ENCODE measurements at places on chromosomes 11 and 22. TPM values are rescaled to one million over a fixed set of nuclear protein-coding genes. Genes with fewer than 3 reads are reported as not detected.

- H3K27me3 ChIP-seq: no peaks in the 10 kb centered on the region
- H3K27ac ChIP-seq: no peak overlapping the region
- no peak for DNase-seq
- H3K4me1 ChIP-seq: no peaks in the 10 kb centered on the region
Measured at GRCh38 chr11:64631675-64632074, 40.7 kb downstream of the SLC22A12 start.

Gene MYO18B
- total RNA-seq: not detected

DNA sequence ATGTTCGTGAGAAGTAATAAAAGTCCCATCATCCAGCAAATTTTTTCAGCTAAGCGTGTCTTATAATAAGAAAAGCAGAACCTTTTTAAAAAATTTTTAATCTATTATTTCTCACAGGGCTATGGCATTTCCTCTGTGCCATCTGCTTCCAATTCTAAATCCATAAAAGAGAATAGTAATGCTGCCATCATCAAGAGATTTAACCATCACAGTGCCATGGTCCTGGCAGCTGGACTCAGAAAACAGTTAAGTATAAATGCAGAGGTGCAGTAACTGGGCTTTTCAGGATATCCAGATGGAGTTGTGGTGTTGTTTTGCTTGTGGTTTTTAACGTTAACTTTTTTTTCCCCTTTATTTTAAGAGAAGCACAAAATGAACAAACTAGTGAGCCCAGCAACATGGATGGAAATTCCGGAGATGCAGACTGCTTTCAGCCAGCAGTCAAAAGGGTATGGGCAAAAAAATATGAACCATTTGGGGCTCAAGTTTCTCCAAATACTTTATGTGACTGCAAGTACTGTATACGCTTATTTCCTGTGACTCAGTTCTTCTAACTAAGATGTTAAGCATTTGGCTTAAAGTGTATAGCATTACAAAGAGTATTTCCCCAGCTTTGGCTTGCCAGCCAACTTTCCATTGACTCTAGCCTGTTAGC lies 25.2 kb downstream of the GTF2H1 start:
- no peak overlapping the region for H3K4me3 ChIP-seq
- no peaks in the 10 kb centered on the region for H3K4me1 ChIP-seq
- DNase-seq: no peak
- H3K36me3 ChIP-seq: peaks cover 10% of the 10 kb centered on the region
- H3K27me3 ChIP-seq: no peaks in the 10 kb centered on the region

- no peak overlapping the region for H3K4me3 ChIP-seq
- H3K27me3 ChIP-seq: no peaks in the 10 kb centered on the region
- DNase-seq: peak; percentile 57
- H3K36me3 ChIP-seq: no peaks in the 10 kb centered on the region
- no peaks in the 10 kb centered on the region for H3K4me1 ChIP-seq
Measured at GRCh38 chr11:66686801-66687750, 9.4 kb upstream of the RBM4B start.

GRCh38 chr11:121452609-121453150 lies at the start of gene SORL1-AS1:
Gene SORL1-AS1 (minus strand): TSS chr11:121452967.
- H3K27ac ChIP-seq: peak within 1 kb of the TSS; percentile 43
- H3K4me3 ChIP-seq: peak within 1 kb of the TSS; percentile 74

- DNase-seq: no peak
- no peak overlapping the region for H3K27ac ChIP-seq
- no peaks in the 10 kb centered on the region for H3K27me3 ChIP-seq
Measured at GRCh38 chr11:127624306-127624856, 623.8 kb upstream of the KIRREL3 start.

- H3K27ac ChIP-seq: peak overlapping the region; percentile 74
- no peaks in the 10 kb centered on the region for H3K36me3 ChIP-seq
- H3K4me1 ChIP-seq: peaks cover 36% of the 10 kb centered on the region
- H3K4me3 ChIP-seq: no peak overlapping the region
- no peaks in the 10 kb centered on the region for H3K27me3 ChIP-seq
Measured at GRCh38 chr11:128719556-128719824, 25.6 kb downstream of the FLI1 start.

Gene RFPL1
- total RNA-seq: not detected

GRCh38 chr11:2837651-2838050 lies 47.9 kb downstream of the CDKN1C start:
- no peaks in the 10 kb centered on the region for H3K4me1 ChIP-seq
- no peak for DNase-seq
- no peaks in the 10 kb centered on the region for H3K36me3 ChIP-seq
- no peak overlapping the region for H3K27ac ChIP-seq
- H3K27me3 ChIP-seq: no peaks in the 10 kb centered on the region

DNA sequence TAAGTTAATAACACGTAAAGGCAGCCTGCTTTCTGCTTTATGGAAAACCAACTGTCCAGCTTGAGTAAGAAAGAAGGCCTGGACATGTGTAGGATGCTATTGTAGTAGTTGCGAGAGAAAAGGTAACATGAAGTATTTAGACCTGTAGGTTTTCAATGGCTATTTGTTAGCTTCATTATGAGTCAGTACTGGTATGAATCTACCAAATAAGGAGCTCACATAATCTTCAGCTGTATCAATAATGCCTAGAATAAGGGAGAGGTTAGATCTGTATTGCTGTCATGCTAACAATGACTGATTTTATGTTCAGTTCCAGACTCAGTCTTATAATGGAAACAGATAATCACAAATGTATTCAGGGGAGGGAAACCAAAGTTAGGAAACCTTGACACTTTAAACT lies 550.3 kb downstream of the CNTN5 start:
- H3K4me3 ChIP-seq: no peak overlapping the region
- H3K4me1 ChIP-seq: no peaks in the 10 kb centered on the region
- H3K27ac ChIP-seq: no peak overlapping the region
- H3K36me3 ChIP-seq: no peaks in the 10 kb centered on the region
- DNase-seq: no peak
- H3K27me3 ChIP-seq: no peaks in the 10 kb centered on the region

- DNase-seq: no peak
- no peaks in the 10 kb centered on the region for H3K36me3 ChIP-seq
- no peak overlapping the region for H3K27ac ChIP-seq
- peaks cover 4% of the 10 kb centered on the region for H3K4me1 ChIP-seq
Measured at GRCh38 chr11:13876423-13876822, 86.1 kb upstream of the SPON1 start.

DNA sequence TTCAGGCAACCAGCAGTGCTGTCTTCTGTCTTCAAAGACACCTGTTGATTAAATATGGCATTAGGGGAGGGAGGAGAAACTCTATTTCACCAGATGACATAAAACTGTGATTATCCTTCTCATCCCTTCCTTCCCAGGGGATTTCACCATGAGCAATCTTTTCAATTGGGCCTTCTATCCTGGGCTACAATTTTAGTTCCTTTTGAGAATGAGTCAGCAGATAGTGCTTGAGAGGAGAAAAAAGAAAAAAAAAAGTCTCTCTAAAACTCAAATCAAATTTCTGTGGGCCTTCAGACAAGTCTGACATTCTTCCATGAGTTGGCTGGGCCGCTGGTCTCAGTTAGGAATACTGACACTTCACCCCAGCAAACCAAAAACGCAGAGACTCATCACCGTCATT lies 7.2 kb downstream of the FLI1 start:
- H3K4me3 ChIP-seq: no peak overlapping the region
- no peaks in the 10 kb centered on the region for H3K36me3 ChIP-seq
- DNase-seq: no peak
- H3K4me1 ChIP-seq: no peaks in the 10 kb centered on the region
- H3K27ac ChIP-seq: no peak overlapping the region
- H3K27me3 ChIP-seq: no peaks in the 10 kb centered on the region

- H3K27ac ChIP-seq: no peak within 1 kb of the TSS
- no peaks in the 10 kb centered on the region for H3K4me1 ChIP-seq
- DNase-seq: no peak
- H3K4me3 ChIP-seq: no peak within 1 kb of the TSS
Measured at GRCh38 chr11:18236664-18237356, at the start of gene SAA4. Gene SAA4 (minus strand): TSS chr11:18236802. CDS start chr11:18235926, 876 bp downstream.

- no peaks in the 10 kb centered on the region for H3K36me3 ChIP-seq
- H3K27me3 ChIP-seq: no peaks in the 10 kb centered on the region
- H3K4me3 ChIP-seq: no peak overlapping the region
- H3K27ac ChIP-seq: no peak overlapping the region
Measured at GRCh38 chr11:27786864-27787263, 86.6 kb upstream of the BDNF start.

Gene CASTOR1
- total RNA-seq: 15.0 TPM

DNA sequence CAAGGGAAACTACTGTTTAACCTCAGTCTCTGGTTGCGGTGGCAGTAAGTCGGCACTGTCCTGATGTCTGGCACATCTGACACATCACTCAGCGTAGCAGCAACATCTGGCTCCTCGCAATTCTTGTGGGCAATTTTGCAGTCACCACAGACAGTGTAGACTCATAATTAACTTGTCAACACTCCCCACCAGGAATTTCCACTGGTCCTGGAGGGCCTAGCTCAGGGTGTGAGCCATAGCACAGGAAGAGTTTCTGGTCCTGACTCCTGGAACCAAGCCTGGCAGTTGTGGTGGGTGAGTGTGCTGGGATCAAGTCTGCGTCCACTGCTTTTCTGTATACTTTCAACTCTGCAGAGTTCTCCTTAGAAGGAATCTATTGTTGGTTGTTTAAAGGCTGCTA lies 209.7 kb downstream of the SNX19 start:
- no peak for DNase-seq
- H3K36me3 ChIP-seq: no peaks in the 10 kb centered on the region
- H3K4me1 ChIP-seq: no peaks in the 10 kb centered on the region
- no peaks in the 10 kb centered on the region for H3K27me3 ChIP-seq
- no peak overlapping the region for H3K27ac ChIP-seq
- H3K4me3 ChIP-seq: no peak overlapping the region

- H3K4me1 ChIP-seq: no peaks in the 10 kb centered on the region
- no peak overlapping the region for H3K4me3 ChIP-seq
- DNase-seq: no peak
- no peak overlapping the region for H3K27ac ChIP-seq
- H3K36me3 ChIP-seq: no peaks in the 10 kb centered on the region
- H3K27me3 ChIP-seq: peaks cover 9% of the 10 kb centered on the region
Measured at GRCh38 chr11:115169251-115169650, 335.0 kb downstream of the CADM1 start.

Gene OR8K5
- total RNA-seq: not detected

DNA sequence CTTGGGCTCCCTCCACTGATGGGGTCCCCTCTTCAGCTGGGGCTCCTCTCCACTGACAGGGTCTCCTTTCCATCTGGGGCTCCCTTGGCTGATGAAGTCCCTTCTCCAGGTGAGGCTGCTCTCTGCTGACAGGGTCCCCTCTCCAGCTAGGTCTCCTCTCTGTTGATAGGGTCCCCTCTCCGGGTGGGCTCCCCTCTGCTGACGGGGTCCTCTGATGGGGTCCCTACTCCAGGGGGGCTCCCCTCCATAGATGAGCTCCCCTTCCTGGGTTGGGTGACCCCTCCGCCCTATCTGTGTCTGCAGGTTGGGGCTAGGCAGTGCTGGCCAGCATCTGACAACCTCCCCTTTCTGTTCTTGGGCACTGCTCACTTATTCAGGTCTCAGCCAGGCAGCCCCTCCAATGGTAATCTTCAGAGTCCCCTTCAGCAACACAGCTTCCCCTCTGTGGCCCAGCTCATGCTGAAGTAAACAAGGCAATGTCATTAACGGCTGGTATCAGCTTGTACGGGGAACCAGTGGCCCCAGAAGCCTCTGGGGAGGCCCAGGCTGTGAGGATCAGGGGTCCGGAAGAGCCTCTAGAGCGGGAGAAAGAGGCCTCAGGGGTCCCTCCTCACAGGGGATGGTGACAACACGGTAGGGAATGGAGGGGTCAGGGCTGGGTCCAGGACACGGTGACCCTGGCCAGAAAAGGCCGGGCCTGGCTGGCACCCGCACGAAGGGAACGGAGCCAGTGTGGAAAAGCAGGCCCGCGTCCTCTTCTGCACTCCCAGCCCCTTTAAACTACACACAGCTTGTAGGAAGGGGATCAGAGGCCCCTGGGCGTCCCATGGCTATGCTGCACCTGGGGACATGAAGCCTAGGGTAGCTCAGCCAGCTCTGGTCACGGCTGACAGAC lies 9.6 kb upstream of the CD81 start:
- no peak overlapping the region for H3K4me3 ChIP-seq
- H3K36me3 ChIP-seq: no peaks in the 10 kb centered on the region
- H3K27ac ChIP-seq: no peak overlapping the region
- no peak for DNase-seq
- H3K4me1 ChIP-seq: peaks cover 10% of the 10 kb centered on the region

Gene NRIP3
- total RNA-seq: 2.3 TPM

Gene SLC43A3
- total RNA-seq: 28.5 TPM

DNA sequence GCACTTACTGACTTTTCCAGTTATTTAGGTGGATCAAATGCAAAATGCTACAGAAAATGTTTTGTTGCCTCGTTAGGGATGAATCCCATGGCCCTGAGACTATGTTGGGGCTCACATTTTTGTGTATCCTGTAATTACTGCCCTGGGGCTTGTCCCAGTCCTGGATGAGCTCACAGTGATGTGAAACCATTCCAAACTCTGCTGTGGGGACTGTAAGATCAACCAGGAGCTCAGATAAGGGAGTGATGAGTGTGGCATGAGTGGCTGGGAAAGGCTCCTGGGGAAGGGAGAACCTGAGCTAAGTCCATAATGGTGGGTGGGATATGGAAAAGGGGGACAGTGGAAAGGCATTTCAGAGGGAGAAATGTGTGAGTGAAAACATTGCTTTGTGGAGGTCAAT lies 54.0 kb downstream of the SLC5A1 start:
- no peaks in the 10 kb centered on the region for H3K27me3 ChIP-seq
- no peak overlapping the region for H3K4me3 ChIP-seq
- H3K4me1 ChIP-seq: no peaks in the 10 kb centered on the region
- H3K27ac ChIP-seq: no peak overlapping the region
- H3K36me3 ChIP-seq: no peaks in the 10 kb centered on the region

DNA sequence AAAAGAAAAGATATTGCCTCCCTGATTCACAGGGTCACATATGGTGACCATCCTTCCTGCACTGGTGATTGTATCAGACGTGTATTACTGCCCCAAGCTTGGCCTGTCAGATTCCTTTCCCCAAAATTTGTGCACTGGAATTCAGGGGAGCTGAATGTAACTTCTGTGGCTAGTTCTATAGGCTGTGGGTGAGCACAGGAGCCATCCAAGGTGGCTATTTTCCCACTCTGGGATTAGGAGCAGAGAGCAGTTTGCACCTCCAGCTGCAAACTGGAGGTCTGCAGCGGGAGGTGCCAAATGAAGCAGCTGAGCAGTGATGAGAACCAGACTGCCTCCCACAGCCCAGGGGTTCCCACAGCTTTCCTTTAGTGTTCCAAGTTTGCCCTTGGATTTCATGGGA lies 124.2 kb upstream of the PITPNB start:
- no peak overlapping the region for H3K27ac ChIP-seq
- no peaks in the 10 kb centered on the region for H3K4me1 ChIP-seq
- no peaks in the 10 kb centered on the region for H3K36me3 ChIP-seq
- no peak overlapping the region for H3K4me3 ChIP-seq
- no peaks in the 10 kb centered on the region for H3K27me3 ChIP-seq

Data from sigmoid colon (tissue), 7 donors.